GM23338 (cell line): ENCODE measurements at places on chromosomes 6 and 20. TPM values are rescaled to one million over a fixed set of nuclear protein-coding genes. Genes with fewer than 3 reads are reported as not detected.

HEY2 gene
- polyA plus RNA-seq, result 7.7 and 8.5 TPM in 2 replicates

LGSN gene
- 0.15 TPM in 1 of 2 replicates, not detected in the other for polyA plus RNA-seq

OR2H2 gene
- polyA plus RNA-seq, result 0.83 and 0.86 TPM in 2 replicates

ENPP5 gene
- 7.3 and 8.5 TPM in 2 replicates for polyA plus RNA-seq

SASH1 gene
- 7.4 and 8.2 TPM in 2 replicates for polyA plus RNA-seq

OR2J1 gene
- polyA plus RNA-seq, result not detected in 2 replicates
